CD14-positive monocyte (primary cell): ENCODE measurements at places on chromosomes 4 and X.
A peak's percentile ranks its signal among the peaks of the same experiment; 100 is the strongest.

DNA sequence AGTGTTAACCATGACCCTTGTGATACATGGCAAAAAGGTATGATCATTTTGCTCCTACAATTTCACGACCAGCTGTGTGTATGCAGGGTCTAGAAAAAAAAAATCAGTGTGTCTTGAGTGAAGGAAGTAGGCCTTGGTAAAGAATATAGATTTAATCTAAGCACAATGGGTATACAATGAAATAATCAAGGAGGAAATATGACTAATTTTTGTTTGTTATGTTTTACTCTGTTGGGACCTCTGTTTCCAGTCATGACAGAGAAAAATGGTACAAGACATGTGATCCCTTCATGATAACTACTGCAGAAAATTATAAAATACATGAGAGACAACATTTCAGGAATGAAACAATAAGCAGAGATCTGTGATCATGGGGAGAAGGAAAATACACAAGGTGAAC lies 835.5 kb downstream of the PDHA2 start:
- DNase-seq = no peak

- no peak for DNase-seq
These were observed 167.6 kb upstream of the ANK2 start for GRCh38 chr4:112881842-112882241.

GRCh38 chr4:54230484-54231418 lies 1.7 kb downstream of the PDGFRA start:
- no peak for DNase-seq

DNA sequence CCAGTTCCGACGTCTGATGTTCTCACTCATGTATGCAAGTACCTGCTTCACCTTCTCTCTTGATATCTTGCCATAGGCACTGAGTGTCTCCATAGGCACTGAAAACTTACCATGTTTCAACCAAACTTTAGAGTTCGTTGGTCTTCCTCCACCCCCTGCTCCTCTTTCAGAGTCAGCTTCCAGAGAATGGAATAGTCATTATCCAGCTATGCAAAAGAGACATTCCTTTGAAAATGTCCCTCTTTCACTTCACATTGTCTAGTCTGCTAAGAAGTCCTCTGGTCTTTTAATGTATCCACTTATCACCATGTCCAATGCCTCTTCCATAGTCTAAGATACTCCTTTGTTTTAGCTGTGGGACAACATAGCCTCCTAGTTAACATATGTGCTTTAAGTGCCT lies 566.0 kb upstream of the TENM3 start:
- DNase-seq = no peak

DNA sequence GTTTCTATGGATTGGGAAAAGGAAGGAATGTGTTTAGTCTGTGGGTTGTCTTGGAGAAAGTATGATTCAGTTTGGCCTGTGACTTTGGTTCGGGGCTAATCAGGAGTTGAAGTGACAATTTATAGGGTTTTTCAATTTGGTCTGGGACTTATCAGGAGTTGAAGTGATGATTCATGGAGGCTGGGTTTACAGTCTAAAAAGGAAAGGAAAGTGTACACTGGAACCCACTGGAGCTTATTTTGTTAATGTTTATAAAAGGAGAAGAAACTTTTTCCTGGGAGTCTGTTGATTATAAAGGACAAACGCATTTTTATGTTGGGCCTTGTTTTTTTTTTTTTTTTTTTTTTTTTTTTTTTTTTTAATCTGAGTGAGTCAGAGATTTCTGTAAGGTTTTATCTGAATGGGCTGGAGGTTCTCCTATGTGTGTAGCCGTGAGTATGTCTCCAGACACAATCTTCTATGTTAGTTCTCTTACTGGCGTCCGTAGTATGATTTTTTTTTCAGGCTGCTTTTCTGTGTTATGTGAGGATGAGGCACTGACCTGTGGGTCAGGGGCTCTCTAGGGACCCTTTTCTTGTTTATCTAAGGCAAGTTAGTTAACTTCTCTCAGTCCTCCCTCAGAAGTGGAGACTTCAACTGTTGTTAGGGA lies 33.0 kb upstream of the RAB9B start:
- no peak for DNase-seq

DNA sequence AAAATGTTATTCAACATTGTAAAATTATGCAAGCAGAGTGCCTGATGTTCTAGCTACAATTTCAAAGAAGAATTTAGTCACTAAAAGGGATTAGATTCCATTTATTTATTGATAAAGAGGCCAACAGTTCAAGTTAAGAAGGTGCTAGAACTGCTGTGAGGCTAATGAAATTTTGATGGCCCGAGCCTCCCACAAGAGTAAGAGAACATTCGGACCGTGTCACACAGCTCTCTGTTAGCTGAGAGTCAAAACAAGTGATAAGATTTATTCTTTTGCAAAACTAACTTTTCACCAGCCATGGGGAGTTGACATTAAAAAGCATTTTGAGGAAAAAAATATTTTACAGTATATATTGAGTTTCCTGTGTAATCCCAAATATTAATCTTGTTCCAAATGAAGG lies 106.8 kb downstream of the TENM3 start:
- no peak for DNase-seq

GRCh38 chr4:182063651-182064050 lies 179.6 kb upstream of the TENM3 start:
- DNase-seq = no peak

DNA sequence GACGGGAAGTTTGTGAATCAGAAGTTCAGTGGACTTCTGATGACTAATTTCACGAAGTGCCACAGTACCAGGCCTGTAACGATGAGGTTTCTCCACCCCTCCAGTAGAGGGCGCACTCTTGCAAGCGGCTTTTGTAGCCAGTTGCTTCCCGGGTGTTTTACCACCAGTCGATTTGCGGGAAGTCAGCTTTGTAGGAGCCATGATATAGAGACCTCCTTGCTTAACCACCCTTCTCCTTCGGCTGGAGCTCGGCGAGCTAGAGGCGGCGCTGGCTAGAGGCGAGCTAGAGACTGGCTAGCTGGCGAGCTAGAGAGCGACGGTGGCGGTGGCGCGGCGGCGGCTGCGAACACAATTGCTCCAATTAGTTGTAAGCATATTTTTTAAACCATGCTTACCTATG lies 72.0 kb downstream of the IL1RAPL1 start:
- no peak for DNase-seq

- no peak for DNase-seq
These were observed 295.8 kb downstream of the MAGEB5 start for GRCh38 chrX:26511589-26512363.

DNA sequence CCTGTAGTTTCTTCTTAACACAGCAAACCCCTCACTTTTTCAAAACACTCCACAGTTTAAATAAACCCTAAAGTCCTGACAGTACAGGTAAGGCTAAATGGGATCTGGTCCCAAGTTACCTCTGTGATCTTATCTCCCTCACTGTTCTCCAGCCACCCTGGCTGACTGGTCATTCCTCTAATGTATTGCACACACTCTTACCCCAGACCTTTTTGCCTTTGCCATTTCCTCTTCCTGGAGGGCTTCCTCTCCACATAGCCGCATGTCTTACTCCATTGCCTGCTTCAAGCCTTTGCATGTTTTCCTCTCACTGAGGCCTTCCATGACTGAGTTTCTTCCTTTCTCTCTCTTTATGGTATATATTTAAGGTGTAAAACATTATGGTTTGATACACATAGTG lies 19.5 kb upstream of the ANXA3 start:
- DNase-seq = no peak

DNA sequence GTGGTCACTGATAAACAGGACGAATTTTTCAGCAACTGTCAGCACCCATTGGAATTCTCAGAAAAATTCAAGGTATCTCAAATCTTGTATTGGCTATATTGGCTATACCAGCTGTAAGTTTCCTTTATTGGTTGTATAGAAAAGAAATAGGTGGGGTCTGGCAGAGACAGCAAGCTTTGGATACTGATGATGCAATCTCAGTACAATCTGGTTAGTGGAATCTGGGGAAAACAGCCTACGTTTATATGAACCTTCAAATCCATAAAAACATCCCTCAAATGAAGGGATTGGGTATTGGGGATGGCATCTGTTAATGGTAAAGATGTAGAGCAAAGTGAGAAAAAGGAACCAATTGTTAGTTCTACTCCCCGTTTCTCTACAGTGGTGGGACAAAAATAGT lies 76.4 kb upstream of the MBNL3 start:
- DNase-seq = no peak

GRCh38 chr4:171717231-171717741 lies 95.9 kb upstream of the GALNTL6 start:
- no peak for DNase-seq

DNA sequence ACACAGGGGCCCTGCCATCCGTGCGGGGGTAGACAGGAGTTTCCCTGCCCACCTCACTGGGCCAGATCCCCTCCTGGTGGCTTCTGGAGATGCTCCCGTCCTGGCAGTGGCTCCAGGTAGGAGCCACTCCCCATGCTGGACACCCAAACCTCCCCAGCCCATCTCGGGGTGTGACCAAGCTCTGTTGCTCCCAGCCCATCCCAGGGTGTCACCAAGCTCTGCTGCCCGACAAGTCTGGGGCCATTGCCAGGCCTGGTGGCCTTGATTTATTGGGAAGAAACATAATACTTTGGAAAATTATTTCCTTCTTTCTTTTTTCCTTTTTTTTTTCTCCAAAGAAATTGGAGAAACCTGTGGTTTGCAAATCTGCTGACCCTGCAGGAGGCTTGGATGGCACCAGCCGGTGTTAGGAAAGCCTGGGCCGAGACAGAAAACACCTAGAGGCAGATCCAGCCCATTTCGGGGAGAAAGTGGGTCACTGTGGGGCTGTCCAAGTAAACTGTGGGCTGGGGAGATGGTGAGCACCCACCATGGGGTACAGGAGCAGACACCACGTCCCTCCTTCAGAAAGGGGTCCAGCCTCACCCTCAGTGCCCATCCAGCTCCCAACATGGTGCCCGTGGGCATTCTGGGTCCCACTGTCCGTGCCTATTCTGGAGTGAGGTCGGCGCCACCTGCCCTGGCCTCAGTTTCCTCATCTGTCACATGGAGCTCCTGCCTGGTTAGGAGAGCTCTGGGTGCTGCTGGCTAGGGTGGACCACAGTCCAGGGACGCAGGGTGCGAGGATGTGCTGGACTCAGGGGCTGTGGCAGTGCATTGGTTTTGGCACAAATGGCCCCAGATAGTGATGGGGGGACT lies 59.4 kb upstream of the ADRA2C start:
- DNase-seq = no peak

- no peak for DNase-seq
These were observed 13.2 kb upstream of the SH3TC1 start for GRCh38 chr4:8185930-8186329.

DNA sequence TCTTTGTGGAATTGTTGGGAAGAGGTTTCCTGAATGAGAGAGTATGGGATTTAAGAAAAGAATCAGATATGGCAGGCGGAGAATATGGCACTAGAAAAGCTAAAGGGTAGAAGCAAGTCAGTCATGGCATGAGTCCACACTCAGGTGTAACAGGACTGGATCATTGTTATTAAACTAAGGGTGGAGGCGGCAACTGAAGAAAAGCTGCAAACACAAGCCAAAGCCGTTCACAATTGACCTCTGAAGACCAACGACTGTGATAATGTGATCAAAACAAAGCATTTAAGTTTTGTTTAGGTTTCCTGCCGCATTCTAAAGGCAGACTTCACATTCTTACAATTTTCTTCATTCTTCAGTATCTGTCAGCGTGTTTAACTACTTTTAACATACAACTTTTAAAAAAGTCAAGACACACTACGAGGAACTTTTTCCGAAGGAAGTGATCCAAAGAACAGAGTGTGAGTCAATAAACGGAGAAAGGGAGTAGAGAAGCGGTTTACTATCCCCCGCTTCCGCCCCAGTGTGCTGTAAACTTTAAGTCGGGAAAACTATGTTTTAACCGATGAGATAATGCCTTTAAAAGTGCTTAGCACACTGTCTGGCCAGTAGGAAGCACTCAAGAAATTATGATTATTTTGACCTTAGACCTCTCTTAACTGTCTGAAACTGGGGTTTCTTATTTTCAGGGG lies 909 bp upstream of the SLAIN2 start:
- peak; percentile 50 for DNase-seq

- DNase-seq = no peak
These were observed 68.1 kb downstream of the HPF1 start for GRCh38 chr4:169689681-169690080.

DNA sequence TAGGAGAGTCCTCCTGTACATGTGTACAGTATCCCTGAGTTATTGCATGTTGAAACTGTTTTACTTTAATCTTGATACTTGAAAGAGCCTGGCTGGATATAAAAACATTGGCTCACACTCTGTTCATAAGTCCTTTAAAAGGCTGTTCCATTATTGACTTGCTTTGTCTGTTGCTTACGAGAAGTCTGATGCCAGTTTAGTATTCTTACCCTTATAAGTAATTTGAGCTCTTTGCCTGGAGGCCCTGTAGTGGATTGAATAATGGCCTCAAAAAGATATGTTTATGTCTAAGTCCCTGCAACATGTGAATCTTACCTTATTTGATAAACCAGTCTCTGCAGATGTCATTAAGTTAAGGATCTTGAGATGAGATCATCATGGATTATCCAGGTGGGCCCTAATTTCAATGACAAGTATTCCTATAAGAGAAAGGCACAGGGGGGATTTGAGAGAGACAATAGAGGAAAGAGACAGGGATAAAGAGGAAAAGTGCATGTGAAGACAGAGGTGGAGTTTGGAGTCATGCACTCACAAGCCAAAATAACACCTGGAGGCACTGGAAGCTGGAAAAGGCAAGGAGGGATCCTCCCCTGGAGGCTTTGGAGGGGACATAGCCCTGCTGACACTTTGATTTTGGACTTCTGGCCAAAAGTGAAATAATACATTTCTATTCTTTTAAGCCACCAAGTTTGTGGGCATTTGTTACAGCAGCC lies 98.1 kb downstream of the IRF2 start:
- no peak for DNase-seq

DNA sequence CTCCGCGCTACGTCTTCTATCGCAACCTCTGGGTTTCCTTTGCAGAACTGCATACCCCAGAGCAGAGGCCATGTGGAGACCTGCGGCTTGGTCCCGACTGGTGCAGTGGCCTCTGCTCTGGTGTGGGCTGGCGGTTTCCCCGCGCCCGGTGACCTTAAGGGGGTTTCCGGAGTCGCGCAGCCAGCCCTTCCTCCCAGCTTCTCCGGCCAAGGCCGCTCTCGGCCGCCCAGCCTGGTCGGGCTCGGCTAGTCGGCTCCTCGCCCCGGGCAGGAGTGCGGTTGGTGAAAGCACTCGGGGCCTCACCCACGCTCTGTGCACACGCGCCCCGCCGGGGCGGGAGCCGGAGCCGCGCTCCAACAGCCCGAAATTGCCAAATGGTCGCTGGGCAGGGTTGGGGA lies 84.9 kb downstream of the BCOR start:
- peak; percentile 11 for DNase-seq

DNA sequence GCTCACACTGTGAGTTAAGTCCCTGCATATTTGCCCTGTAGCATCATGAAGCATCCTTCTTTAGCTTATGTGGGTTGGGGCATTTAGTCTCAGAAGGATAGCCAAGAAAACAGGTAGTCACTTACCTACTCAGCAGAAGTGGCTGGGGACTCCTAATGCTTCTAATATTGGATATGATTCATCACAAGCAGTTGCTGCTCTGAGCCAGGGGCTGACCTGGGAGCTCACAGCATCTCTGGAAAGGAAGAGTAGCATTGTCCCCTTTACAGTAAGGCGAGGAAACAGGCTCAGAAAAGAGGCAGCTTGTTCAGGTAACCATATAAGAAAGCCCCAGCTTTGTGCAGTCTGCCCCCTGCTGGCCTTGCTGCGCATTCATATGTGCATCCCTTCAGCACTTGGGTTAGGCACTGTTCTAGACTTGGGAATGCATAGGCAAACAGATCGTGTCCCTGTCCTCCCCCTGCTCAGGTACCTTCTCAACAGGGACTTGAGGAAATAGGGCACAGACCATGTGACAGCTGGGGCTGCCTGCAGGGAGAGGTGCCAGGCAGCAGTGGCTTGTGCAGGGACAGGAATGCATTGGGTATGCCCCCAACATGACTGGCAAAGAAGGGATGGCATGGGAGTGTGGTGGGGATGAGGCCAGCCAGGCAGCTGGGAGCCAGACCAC lies 35.7 kb upstream of the TBC1D14 start:
- peak; percentile 61 for DNase-seq

GRCh38 chrX:71170660-71171059 lies 26.0 kb downstream of the NLGN3 start:
- DNase-seq = no peak
